ENCODE measurements at places on chromosomes 12 and 14.
A peak's percentile ranks its signal among the peaks of the same experiment; 100 is the strongest.

GRCh38 chr12:89210277-89210676 lies 142.0 kb downstream of the DUSP6 start:
- no peak for DNase-seq

DNA sequence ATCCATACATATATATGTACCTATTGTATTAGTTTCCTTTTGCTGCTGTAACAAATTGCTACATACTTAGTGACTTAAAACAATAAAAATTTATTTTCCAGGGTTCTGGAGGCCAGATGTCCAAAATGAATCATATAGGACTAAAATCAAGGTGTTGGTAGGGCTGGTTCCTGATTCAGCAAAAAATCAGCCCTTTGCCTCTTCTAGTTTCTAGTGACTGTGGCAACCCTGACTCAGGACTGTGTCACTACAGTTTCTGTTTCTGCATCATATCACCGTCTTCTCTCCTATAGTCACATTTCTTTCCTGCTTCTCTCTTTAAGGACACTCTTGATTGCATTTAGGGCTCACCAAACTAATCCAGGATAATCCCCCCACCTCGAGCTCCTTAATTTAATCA lies 386.3 kb upstream of the TBX3 start:
- DNase-seq = no peak

DNA sequence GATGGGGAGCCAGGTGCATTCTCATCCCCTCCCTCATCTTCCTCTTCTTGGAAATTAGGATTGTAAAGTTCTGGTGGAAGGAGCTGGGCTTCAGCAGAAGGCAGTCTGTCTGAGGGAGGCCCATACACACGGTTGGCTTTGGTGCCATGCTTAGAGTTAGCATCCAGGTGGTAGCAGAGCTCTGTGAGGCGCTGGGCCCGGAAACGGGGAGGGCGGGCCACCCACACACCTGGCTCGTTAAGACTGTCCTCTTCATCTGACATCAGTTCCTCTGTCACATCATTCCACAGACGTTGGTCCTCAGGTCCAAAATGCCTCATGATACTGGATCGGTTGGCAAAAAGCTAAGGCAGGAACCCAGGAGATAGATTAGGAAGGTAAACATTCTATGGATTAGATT lies 4.9 kb upstream of the AJUBA start:
- DNase-seq = no peak

- no peak for DNase-seq
Observed at GRCh38 chr12:25985316-25986175, 27.1 kb downstream of the RASSF8 start.

DNA sequence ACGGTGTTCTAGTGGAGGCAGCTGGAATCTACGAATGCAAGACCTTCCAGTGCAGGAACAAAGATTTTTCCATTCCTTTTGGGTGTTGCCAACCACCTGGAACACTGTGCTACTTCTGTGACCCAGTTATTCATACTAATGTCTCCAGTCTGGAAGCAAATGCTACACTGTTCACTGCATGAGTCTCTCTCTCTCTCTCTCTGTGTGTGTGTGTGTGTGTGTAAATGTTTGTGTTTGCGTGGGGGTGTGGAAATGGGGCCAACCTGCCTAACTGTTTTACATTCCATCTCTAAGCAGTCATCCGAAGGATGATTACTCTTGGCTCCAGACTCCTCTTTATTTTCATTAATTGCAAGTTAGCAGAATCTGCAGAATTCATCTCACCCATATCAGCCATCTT lies 29.9 kb upstream of the YBX3 start:
- peak; percentile 37 for DNase-seq

DNA sequence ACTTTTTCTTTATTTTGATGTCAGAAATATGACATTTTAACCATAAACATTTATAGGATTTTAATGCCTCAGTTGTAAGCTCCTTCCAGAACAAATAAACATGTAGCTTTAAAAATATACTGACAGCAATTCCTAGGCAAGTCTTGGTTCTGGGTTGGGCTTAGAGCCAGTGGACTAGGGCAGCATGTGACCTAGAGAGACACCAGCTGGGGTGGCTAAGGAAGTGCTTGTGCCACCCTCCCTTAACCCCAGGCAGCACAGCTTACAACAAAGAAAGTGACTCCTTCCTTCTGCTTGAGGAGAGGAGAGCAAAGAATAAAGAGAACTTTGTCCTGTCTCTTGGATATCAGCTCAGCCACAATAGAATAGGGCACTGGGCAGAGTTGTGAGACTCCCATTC lies 61.6 kb upstream of the KTN1 start:
- peak; percentile 54 for DNase-seq

- no peak for DNase-seq
Observed at GRCh38 chr12:55642267-55642666, 5.6 kb downstream of the OR10P1 start.

- no peak for DNase-seq
Observed at GRCh38 chr14:21308132-21308478, 28.2 kb downstream of the RPGRIP1 start.
